ENCODE measurements at places on chromosomes 12 and 14.

DNA sequence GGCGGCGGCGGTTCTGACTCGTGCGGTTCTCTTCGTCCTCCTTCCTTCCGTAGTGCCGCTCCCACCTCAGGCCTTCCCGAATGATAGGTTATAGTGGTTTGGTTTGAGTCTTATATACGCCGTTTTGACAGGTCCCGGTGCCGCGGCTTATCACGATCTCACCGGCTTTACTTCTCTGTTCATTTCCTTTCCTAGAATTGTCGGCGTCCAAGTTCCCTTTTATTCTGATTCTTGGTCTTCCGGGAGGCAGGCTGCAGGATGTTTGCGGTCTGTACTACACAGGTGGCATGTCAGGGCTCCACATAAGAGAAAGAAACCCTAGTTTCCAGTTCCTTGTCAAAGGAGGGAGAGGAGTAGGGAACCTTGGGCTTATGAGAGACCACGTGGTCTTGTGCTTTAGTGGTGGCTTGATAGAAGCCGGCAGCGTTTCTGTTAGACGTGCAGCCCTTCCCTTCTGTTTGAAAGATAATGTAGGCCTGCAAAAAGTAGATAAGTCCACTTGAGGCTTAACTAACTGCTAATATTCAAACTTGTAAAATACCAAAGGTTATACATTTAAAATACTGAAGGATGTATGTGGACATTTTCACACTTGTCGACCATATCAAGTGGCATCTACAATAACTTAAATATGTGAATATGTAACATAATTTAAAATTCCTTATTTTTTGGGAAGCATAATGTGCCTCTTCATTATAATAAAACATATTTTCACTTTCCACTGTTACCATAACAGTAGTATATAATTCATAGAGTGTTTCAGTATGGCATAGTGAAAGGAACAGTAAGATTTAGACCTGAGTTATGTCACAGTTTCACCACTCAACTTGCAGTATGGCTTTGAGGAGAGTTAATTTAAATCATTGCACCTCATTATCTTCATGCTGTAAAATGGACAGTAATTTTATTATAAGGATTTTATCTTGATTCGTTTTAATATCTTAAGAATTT, 804 bp downstream of the USP15 start:
- DNase-seq, result peak; percentile 61

DNA sequence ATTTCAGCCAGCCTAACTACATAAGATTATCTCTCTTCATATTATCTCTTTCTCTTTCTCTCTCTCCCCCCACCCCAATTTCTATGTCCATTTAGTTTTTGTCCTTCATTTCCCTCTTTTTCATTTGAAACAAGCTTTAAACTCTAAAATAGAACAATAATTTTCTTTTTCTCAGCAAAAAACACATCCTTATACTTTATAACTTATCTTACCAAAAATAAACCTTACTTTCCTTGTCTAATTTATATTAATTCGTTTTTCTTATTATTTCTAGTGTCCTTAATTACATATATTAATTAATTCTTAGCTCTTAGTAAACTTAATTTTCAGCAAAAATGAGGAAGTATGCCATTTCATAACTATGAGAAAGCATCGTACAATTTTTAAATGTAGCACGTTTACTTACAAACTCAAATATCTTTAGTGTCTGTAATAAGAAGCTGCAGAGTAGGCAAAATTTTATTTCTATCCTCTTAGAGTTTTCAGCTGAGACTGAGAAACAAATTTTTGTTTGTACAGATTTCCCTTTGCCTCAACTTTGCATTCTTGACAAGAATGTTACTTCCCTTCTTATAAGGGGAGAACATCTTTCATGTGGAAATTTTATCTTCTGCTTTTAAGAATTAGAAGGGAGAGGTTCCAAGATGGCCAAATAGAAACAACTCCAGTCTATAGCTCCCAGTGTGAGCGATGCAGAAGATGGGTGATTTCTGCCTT, 65.1 kb upstream of the ST8SIA1 start:
- no peak for DNase-seq

DNA sequence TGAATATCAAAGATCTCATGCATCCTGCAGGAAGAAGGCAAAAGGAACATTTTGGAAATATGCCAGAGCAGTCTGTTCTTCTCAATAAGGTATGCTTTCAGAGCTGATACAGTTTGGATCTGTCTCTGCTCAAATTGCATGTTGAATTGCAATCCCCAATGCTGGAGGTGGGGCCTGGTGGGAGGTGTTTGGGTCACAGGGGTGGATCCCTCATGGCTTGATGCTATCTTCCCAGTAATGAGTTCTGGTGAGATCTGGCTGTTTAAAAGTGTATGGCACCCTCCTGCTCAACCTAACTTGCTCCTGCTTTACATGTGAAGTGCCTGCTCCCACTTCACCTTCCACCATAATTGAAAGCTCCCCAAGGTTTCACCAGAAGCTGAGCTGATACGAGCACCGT, 76.6 kb downstream of the RIN3 start:
- DNase-seq, result no peak

DNA sequence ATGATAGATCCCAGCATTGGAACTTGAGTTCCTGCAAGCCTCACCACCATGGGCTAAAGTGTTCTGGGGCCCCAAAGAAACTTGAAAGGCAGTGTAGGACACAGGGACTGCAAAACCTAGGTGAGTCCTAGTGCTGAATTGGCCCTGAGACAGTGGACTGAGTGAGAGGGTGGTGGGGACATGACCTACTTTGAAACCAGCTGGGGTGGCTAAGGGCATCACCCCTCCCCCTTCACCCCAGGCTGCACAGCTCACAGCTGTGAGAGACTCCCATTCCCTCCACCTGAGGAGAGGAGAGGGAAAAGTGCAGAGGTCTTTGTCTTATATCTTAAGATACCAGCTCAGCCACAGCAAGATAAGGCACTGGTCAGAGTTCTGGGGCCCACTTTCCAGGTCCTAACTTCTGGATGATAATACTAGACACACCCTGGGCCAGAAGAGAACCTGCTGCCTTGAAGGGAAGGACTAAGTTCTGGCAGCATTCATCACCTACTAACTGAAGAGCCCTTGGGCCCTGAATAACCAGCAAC, 62.5 kb downstream of the MAPKAPK5 start:
- no peak for DNase-seq

DNA sequence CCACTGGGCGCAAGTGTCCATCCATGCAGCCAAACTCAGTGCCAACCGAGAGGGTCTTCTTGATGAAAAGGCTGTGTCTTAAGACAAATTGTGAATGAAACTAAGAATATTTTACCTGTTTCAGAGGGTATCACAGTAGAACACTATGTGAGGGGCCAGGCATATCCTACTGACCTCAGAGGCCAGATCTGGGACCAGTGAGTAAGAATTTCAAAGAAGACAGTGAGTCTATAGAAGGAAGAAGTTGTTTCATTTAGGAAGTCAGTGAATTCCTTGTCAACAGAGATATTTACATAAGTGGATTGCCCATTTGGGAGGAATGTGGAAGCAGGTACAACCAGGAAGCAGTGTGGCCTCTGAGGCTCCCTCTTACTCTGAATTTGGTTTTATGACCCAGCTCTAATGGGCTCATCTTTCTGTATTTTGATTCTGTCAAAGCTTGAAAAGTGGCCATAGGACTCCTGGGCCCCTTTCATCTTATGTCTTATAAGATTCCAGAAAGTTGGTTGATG, 137.4 kb downstream of the ZNF664 start:
- no peak for DNase-seq

DNA sequence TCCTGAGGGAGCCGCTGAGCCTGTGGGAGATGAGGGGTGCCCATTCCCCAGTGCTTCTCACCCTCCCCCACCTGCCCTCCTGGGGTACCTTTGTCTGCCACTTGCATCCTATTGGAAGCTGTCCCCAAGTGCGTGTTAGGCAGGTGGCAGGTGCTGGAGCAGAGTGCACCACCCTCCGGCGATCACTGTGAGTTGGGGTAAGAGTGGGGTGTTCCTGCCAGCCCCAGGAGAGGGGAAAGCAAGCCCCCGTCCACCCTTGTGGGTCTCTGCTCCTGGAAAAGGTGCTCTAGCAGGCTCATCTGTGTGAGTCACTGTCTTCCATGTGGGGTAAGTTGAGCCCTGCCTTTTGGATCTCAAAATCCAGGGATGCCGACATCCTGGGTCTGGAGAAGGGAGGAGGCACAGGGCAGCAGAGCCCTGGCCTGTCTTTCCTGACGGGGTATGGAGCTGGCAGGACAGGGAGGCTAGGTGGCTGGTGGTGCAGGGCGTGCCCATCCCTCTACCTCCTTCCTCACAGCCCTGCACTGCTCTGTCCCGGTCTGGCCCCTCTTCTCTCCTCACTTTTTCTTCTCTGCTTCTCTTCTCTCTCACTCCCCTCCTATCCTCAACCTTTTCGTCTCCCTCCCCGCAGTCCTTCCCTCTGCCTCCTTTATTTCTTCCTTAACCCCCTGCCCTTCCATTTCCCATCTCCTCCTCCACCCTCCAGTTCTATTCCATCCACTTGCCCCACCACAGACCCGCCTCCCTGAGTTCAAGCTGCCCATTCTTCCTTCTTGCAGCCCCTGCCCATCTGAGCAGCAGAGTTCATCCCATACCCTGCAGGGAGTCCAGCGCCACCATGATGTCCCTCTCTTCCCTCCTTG, 20.1 kb upstream of the KRT7 start:
- DNase-seq, result no peak

- DNase-seq, result no peak
Measured at GRCh38 chr12:97939156-97939555, 476.6 kb downstream of the RMST start.

DNA sequence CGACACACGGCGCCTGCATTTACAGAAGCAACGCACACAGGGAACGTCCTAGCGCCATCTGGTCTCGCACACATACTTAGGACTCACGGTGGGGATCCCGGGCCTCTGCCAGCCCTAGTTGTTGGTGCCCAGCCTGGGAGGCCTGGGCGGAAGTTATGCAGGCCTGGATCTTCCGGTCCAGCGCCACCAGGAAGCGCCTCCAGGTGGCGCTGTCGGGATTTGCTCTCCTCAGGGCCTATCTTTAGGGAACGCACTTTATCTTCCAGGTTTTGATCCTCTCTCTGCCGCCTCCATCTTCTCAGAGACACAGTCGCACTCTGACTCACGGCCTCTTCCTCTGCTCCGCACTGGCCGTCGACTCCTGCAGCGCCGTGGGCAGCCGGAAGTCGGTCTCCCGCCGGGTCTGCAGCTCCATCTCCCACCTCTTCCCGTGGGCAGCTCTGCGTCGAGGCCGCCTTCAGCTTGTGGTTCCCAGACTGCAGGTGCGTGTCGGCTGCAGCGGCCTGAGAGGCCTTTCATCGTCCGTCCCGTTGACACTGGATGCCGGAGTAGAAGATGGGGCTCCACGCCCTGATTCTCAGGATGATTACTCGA, 760.4 kb downstream of the TMEM121 start:
- no peak for DNase-seq

DNA sequence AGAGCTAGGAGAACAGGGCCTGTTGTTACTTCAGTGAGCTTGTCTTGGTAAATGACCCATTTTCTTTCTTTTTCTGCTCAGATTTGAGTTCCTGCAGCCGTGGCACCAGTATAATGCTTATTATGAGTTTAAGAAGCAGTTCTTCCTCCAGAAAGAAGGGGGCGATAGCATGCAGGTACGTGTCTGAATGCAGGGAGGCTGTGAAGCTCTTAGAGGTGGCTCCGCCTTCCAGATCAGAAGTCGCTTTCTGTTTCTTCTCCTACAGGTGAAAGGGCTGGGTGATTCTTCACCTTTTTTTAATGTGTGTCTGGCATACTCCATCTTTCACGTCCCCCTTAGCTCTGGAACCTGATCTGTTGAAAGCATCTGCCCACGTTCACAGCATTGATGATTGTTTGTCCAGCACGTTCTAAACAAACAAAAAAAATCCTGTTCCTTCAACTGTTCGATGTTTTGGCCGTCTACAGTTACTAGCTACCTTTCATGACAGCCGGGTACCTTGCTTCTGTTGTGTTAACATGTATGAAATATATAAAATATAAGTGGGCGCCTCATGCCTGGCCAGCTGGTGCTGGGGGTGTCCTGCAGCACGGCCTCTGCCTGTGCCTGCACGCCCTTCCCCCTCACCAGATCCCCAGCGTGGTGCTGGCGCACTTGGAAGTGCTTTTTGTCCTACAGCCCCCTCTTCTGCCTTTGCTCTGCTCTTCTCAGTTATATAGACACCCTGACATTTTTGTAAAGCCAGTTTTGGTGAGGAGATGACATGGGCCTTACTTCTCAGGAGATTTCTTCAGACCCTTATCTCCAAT, 44.6 kb downstream of the SFSWAP start:
- no peak for DNase-seq

DNA sequence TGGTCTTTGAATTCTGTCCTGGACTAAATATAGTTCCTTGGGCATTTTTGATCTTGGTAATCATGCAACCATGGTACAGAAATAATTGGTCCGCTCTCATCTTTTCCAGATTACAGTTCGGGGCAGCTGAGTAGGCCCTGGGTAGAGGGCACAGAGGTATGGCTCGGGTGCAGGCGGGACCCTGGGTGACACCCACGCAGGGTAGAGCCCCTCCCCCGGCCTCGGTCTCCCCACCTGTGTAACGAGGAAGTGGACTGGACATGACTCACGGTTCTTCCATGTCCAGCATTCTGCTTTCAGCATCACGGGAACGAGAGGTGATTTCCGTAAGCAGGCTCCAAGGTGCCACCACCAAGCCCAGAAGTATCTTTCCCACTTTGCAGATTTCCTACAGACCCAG, 91.0 kb upstream of the DIO3 start:
- DNase-seq, result no peak

DNA sequence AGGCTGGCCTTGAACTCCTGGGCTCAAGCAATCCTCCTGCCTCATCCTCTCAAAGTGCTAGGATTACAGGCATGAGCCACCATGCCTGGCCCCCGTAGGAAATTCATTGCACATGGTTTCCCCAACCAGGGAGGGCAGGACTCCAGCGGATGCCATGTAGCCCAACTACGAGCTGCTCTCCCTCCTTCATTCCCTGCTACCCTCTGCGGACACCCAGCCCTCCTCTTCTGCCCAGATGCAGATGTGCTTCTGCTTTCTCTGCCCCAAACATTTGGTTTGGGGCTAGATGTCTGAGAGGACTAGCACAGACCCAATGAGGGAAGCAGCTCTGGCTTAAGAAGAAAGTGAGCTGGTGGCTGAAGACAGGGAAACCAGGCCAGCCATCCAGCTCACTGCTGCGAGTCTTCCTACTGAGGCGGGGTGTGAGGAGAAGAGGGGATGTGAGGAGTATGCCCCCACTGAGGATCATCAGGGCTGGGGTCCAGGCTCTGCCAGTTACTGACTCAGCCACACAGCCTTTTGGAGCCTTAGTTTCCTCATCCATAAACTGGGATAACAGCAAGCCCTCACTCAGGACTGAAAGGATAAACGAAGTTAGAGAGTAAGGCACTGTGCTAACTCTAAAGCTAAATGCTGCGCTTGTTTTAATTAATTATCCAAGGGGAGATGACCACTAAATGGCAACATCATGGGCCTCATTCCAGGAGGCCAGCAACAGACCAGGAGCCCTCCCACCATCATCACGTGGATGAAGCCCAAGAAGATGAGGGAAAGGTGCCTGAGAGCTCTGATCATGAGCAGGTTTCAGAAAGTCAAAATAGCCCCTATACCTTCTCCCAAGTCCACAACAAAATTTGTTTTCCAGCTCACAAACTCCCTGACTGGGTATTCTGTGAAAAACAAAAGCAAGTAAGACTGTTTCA, 10.9 kb downstream of the CTDSP2 start:
- no peak for DNase-seq
